ENCODE measurements at places on chromosomes 6 and 20.

GRCh38 chr6:74899416-74899815 is 306.4 kb downstream of the COL12A1 start:
- no peak for DNase-seq

DNA sequence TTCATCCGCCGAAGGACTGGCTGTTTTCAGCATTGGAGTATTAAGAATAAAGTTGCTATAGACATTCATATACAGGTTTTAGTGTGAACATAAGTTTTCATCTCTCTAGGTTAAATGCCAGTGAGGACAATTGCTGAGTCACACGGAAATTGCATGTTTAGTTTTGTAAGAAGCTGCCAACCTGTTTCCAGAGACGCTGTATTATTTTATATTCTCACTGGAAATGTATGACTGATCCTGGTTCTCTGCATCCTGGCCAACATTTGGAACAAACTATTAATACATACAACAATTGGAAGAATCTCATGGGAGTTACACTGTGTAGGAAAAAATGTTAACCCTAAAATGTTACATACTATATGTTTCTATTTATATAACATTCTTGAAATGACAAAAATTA is 16.7 kb upstream of the TGM6 start:
- no peak for DNase-seq

GRCh38 chr6:17709476-17709875 is 2.8 kb upstream of the NUP153 start:
- no peak for DNase-seq

GRCh38 chr6:39335780-39336545 is 13.5 kb upstream of the KCNK16 start:
- DNase-seq, result no peak

DNA sequence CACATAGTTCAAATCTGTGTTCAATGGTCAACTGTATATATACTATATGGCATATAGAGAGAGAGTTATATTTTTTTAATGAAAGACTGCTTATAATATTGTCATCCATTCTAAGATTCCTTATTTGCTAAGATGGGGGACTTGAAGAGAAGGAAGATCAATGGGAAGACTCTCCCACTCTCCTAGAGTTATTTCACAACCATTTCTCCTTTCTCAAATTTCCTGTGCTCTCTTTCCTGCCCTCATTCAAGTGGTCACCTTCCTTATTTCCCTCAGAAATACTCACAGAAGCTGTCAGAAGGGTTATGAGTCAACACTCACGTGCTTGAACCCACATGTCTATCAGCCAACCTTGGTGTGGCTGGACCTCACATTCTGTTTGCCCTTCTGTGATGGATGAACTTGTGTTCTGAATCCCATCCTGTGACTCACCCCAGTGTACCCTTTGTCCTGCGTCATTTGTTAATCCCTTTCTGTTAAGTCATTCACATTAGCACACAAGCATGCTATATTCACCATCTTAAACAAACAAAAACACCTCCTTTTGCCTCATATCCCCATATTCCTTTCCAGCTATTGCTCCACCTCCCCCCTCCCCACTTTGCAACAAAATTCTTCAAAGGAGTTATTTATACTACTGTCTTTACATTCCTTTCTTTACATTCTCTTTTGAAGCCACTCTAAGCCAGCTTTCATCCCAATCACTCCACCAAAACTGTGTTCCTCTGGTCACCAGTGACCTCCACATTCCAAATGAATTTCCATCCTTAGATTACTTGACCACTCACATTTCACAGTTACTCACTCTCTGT is 279.3 kb upstream of the TCF21 start:
- no peak for DNase-seq

GRCh38 chr20:24773751-24774201 is 175.3 kb upstream of the CST7 start:
- DNase-seq, result no peak

DNA sequence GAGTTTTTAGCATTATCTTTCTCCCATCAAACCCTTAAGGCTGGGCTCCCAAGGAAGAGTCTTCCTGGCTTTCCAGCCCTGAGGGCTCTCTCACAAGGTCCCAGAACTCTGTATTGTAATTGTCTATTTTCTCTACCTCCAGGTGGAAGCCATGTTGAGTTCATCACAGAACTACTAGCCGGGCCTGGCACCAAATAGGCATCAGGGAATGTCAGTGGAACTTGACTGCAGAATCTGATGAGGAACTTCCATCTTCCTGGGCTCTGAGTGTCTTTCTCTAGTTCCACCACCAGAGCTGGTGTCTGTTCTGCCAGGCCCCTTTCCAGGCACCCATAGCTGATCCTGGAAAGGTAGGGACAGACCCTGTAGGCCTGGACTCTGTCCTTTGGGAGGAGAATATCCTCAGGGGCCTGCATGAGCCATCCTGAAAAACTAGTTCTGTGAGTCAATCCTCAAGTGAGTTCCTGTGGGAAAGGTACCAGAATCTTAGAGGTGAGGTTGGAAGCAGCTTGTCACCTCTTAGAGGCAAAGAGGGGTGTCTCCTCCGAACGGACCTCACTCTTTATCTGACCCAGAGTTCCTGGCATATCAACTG is 11.1 kb upstream of the TOP1 start:
- no peak for DNase-seq

DNA sequence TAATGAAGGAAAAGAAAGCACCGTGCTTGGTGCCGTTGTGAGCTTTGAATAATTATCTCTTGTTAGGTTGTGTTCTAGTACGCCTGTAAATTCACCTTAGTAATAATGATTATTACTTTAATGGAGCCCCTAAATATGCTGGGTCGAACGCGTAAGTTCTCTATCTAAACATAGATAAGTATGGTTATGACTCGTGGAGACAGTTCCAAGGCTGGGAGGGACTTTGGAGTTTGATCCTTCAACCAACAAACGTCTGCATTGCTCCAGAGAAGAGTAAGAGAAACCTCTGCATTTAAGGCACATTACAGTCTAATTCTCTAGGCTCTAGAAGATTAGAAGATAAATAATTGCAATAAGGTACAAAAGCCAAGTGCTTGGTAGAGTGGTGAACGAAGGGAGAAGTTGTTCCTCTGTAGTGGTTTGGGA is 514 bp downstream of the ACOT13 start:
- DNase-seq, result no peak

DNA sequence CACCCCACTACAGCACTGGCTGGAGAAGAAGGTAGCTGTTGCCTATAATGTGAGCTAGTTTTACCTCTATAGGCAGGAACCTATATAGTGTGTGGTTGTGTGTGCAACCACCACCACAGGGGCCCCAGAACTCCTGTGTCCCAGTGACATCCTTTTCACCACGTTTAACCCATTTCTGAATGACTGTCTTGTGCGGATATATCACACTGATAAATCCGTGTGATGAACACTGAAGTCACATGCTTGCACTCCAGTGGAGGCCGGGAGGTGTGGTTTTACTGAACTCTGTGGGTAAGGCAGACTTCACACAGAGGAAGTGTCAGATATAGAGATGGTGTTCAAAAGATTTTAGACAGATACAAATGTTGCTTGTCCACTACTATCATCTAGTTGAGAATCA is 32.5 kb downstream of the SDHAF4 start:
- no peak for DNase-seq

- DNase-seq, result no peak
These were observed 314 bp downstream of the FARS2 start for GRCh38 chr6:5261545-5262109.

GRCh38 chr6:128855581-128856085 is 27.3 kb upstream of the LAMA2 start:
- no peak for DNase-seq

- no peak for DNase-seq
These were observed 39.7 kb upstream of the SUPT3H start for GRCh38 chr6:45417436-45417835.

GRCh38 chr6:92479831-92480230 is 939.5 kb downstream of the EPHA7 start:
- no peak for DNase-seq

GRCh38 chr6:20490591-20490990 is 43.7 kb upstream of the CDKAL1 start:
- no peak for DNase-seq

GRCh38 chr6:15769511-15770018 is 106.7 kb upstream of the DTNBP1 start:
- no peak for DNase-seq

DNA sequence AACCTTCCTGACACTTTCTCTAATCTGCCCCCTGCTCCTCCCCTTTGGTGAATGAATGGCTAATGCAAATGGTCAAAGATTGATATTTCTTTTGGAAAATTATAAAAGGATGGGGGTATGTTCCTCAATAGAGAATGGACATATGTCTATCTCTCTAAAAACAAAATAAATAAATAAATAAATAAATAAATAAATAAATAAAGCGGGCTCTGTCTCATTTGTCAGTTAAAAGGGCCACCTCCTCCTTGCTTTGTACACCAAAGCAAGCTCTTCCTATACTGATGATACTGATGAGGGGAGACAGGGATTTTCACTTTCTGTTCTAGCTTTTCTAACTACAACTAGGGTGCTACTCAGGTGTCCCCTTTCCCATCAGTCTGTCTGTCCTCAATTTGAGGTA is 135.5 kb upstream of the SPACA1 start:
- DNase-seq, result no peak

DNA sequence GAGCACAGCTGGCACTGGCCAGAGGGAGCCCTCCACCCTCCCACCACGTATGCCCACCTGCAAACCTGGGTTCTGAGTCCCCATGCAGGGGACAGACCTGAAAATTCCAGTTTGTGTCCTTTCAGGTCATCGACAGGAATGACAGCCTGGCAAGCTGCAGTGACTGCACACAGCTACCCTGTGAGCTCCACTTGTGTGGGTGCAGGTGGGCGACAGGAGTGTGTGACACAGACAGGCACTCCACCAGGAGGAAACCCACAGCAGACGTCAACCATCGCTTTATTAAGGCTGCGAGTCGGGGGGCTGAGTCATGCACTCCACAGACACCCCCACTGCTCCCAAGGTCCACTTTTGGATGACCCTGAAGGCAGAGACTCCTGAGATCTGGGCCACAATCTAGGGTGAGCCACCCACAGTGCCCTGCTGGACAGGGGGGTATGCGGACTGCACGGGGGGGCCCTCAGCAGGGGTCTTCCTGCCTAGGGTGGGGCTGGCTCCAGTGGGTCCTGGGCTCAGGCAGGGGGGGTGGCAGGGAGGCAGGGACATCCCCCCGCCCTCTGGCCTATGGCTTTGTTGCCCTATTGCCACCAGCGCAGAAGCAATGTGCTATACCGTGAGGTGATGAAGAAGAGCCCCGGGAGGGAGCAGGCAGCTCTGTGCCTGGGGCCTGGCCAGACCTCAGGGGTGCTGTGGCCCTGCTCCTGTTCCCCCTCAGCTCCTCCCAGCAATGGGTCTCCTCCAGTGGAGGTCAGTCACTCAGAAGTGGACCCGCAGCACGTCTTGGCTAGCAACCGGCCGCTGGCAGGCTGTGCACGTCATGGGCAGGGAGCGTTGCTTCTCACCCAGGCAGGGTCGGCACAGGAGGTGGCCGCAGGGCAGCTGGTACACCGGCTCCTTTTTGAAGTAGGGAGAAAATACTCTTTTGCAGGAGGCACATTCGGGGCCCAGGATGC is 25.1 kb upstream of the AVP start:
- DNase-seq, result no peak

GRCh38 chr6:136822046-136822375 is 381 bp upstream of the PEX7 start:
- DNase-seq, result no peak

DNA sequence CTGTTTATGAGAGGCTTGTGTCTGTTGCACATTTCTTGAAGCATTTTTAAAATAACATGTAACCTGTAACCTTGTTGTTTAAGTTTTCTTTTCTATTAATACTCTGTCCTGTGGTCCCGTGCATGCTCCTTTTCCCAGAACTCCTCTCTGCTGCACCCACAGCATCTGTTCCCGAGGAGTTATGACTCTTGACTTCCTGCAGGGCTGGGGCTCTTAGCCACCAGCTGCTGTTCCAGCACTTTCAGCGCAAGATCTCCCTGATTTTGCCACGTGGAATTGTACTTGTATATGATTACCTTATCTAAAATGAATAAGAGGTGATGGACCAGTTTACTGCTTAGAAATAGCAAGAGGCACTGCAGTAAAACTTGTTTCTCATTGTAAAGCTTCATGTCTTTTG is 150.6 kb downstream of the QKI start:
- DNase-seq, result no peak

- no peak for DNase-seq
These were observed 53.8 kb downstream of the RRBP1 start for GRCh38 chr20:17628101-17628841.

- no peak for DNase-seq
These were observed 24.6 kb upstream of the BMP7 start for GRCh38 chr20:57291003-57291402.

GRCh38 chr6:81939766-81940165 is 187.3 kb upstream of the TENT5A start:
- no peak for DNase-seq

DNA sequence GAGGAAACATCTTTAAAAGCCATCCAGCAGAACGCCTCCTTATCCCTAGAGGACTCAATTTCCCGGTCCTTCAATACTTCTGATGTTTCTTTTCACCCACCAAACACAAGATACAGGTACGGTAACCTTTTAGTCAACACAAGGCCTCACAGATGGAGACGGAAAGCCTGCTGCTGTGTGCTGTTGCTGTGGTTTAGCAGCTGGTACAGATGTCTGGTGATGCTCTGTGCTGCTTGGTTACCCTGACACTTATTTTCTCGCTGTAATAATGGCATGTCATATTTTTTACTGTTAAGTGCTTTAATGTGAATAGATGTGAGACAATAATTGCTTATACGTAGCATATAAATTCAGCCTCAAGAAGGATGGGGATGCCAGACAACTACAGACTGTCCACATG is 25.3 kb downstream of the GMDS start:
- DNase-seq, result no peak

GRCh38 chr6:153976921-153977693 is 61.9 kb upstream of the OPRM1 start:
- DNase-seq, result no peak

DNA sequence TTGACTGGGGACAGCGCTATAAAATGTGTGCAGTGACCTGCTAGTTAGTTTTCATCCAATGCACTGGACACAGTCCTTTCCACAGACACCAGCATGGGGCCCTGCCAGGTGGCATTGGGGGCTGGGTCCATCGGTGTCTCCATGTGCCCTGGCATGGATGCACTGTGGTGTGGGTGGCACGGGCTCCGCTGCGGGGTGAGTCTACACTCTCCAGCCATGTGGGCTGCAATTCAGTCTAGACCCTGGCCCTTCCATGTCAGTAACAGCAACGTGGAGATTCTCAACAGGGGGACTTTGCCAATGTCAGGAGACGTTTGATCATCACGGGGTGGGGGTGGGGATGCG is 100.0 kb downstream of the RAMACL start:
- no peak for DNase-seq

DNA sequence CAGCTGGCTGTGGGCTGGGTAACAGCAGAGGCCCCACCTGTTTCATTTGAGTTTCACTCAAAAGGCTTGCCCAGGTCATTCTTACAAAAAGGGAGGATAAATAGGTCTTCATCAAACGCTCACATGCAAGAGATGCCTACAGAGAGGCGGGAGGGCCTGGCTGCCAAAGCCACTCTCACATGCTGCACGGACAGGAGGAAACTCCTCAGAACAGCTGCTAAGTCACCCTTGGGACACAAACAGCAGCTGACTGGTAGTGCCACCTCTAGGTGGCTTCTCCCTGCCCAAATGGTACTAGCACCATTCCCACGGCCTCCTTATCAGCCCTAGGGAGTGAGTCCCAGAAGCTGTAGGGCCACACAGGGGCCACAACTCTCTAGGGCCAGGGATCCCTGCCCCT is 23.8 kb downstream of the SLC22A23 start:
- DNase-seq, result no peak
